ENCODE measurements at places on chromosomes 1 and 21.

DNA sequence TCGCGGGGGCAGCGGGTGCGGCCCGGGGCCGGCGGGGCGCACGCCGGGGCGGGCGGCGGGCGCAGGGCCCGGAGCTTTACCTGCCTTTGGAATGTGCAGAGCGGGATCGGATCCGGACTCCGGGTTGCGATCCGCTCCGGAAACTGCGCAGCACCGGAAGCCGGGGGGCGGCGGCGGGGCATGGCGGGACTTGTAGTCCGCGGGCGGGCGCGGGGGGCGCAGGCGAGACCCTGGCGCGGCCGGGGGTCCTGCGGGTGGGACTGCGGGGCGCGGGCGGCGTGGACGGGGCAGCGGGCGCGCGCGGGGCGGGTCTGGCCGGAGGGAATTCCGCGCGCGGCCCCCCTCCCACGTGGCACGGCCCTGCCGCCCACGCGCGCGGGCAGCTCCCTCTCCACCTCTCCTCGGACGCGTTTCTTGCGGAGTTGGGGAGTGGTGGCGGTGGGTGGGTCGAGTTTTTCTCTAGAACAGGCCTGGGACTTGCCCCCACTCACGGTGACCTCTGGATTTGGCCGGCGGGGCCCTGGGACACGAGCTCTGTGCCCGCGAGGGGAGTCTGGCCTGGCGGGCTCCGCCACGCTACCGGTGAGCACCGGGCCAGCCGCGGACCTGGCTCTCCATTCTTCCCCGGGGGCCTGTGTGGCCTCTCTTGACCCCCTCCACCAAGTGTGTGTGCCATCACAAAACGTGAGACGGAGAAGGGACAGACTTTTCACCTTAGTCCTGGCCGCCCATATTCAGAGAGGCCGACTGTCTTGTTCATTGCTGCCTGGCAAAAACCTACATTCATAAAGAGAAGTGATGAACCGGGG lies at the start of gene PRDM15:
Gene PRDM15 (minus strand): TSS at position 155 of the 809 bp plus-strand sequence. CDS start 18,981 bp downstream, outside the sequence.
- peak; percentile 78 for DNase-seq

GRCh38 chr1:200182701-200183100 lies 155.2 kb downstream of the NR5A2 start:
- DNase-seq, result no peak

DNA sequence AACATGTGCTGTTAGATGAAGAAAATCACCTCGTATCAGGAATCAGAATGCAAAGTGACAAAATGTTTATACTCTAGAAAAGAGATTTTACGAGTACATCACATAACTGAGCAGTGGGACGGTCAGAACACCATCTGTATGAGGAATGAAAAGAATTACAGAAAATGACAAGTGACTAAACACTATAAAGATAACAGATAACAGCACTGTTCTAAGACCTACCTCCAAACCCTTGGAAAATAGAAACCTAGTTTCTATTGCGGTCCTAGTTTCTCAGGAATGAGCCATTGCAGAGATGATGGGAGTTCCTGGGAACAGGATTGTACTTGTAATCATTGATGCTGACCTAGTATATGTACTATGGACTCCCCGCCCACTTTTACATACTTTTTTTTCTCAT lies 839.4 kb upstream of the ADAMTS5 start:
- no peak for DNase-seq

DNA sequence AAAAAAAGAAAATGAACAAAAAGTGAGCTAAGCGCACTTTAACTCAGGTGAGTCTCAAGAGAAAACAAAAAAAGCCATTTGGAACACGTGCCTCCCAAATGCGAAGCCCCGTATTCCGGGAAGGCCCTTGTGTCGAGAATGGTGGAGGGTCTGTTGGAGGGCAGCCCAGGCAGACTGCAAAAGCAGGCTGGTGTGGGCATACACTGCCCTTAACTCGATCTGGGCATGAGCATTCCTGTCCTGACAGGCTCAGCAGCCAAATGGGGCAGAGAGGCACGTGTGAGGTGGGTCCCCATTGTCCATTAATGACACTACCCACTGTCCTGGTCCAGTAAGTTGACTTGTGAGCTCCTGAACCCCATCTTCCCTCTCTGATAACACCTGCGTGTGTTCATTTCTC lies 57.7 kb downstream of the EVA1C start:
- DNase-seq, result no peak

GRCh38 chr1:15455522-15455921 lies 1.0 kb upstream of the CELA2A start:
- no peak for DNase-seq

Data from effector memory CD8-positive, alpha-beta T cell (primary cell).